ENCODE measurements at places on chromosomes 7 and 10. TPM values are rescaled to one million over a fixed set of nuclear protein-coding genes. Genes with fewer than 3 reads are reported as not detected.

PLA2G12B gene
- total RNA-seq, result not detected

ZPBP gene
- not detected for total RNA-seq

FBXL13 gene
- total RNA-seq, result 0.41 TPM

TMEM184A gene
- total RNA-seq, result 11.2 TPM

LIPF gene
- not detected for total RNA-seq

CCL24 gene
- not detected for total RNA-seq

SHTN1 gene
- total RNA-seq, result 24.9 TPM
